ENCODE measurements at places on chromosomes 2 and 18. TPM values are rescaled to one million over a fixed set of nuclear protein-coding genes. Genes with fewer than 3 reads are reported as not detected.

GRCh38 chr2:69151931-69152330, 139.0 kb downstream of the ANTXR1 start:
- DNase-seq, result no peak

- no peak for DNase-seq
These were observed 7.7 kb upstream of the CDC42EP3 start for GRCh38 chr2:37679072-37679695.

DNA sequence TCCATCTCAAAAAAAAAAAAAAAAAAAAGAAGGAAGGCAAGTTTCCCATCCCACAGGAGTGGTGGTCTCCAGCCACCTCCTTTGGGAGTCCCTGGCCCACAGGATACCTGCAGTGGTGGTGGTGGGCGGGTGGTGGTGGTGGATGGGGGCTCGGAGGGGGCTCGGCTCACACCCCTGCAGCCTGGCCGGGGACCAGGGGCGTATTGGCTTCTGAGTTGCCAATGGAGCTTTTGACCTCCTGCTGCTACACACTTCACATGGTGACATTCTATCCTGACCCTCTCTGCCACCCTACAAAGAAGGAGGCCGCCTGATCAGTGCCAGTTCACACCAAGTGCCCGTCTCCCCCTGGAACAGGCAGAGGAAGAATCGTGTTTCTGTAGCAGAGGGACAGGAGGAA, 119.6 kb downstream of the NFATC1 start:
- no peak for DNase-seq

Gene SERPINB10
- total RNA-seq, result not detected

Gene MERTK
- 10.3 TPM for total RNA-seq

Gene NRP2
- 533 TPM for total RNA-seq
